ENCODE measurements at places on chromosomes 7 and 10.

- no peak for DNase-seq
Observed at GRCh38 chr7:151408839-151409666, 785 bp downstream of the WDR86 start.

DNA sequence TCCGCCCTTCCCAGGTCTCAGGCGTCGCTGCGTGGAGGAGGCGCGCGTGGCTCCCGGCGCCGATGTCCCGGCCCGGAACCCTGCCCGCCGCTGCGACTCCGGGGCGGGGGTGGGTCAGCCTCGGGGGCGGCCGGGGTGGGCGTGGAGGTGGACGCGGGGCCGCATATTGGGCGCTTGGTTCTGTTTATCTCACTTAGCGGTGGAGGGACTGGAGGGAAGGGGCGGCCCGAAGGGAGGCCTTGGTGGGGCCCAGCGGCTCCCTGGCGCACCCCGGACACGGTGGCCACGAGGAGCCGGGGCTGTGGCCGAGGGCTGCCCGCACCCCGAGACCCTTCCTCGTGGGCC, 8.6 kb downstream of the UNCX start:
- DNase-seq = no peak

- DNase-seq = no peak
Observed at GRCh38 chr7:122305475-122306319, 1.1 kb upstream of the FEZF1 start.

- DNase-seq = no peak
Observed at GRCh38 chr7:1939434-1940401, 269.6 kb downstream of the ELFN1 start.

- no peak for DNase-seq
Observed at GRCh38 chr7:26553128-26553527, 261.5 kb downstream of the SNX10 start.

GRCh38 chr10:78802866-78803265, 265.9 kb upstream of the ZMIZ1 start:
- DNase-seq = peak; percentile 65

- no peak for DNase-seq
Observed at GRCh38 chr7:150375662-150376521, 3.2 kb upstream of the ZNF775 start.

DNA sequence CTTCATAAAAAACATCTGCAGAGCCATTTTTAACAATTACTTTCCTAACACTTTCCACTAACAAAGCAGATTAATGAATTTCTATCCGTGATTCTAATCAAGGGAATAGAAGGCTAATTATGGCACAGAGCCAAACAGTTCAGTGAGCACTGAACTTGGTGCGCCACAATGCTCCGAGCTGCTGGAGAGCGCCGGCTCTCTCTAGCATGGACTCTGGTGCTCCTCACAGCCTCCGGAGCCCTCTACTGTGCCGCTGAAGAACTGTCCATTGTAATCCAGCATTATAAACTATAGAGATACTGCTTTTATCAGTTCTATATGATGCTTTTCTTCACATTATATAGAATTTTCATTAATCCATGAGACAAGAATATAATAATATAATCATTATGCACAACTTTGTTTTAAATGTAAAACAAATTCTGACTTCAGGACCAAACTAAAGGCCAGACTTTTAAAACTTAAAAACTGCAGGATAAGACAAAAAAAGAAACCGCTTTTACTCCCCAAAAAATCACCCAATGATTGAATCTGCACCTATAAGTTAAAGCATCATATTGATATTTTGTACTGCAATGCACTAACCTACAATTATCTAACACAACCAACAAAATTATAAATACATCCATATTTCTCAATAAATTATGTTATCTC, 123.6 kb downstream of the RNF32 start:
- peak; percentile 53 for DNase-seq

DNA sequence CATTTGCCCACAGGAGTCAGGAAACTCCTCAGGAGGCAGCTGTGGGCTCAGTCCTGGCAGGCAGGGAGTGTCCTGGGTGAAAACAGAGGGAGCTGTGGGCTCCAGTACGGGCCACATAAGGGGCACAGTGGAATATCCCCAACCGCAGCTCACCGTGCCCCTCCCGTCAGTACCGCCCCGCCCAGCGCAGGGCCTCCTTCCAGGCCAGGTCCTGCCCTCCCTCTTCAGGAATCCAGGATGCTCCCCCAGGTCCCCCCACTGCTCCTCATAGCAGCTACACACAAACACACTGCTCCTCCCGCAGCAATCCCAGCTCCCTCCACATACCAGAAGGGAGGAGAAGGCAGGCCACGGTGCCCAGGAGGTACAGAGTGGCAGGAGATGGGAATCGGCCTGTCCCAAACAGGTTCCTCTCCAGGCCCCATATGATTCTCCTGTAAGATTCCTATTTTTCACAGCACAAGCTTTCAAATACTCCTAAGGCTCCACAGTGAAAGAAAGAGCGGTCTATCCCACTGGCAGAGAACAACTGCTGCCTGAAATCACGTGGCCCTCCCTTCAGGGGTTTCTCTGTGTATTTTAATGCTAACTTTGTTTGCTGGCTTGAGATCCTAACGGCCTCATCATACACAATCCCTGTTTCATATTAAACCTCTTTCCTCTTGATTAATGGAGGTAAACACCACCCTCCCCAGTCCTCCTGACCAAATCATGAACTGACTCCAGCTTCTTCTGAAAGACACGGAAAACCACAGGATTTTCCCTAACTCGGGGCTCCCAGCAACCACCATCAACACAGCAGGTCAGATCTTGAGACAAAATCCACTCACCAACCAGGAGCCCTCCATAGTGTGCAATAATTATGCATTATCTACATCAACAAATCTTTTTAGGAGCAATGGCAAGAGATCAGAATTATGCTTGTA, 178.7 kb downstream of the TNS3 start:
- no peak for DNase-seq
